ENCODE measurements at places on chromosomes 6 and 20. TPM values are rescaled to one million over a fixed set of nuclear protein-coding genes. Genes with fewer than 3 reads are reported as not detected.
A peak's percentile ranks its signal among the peaks of the same experiment; 100 is the strongest.

GRCh38 chr6:134619077-134619476, 301.2 kb upstream of the SGK1 start:
- DNase-seq, result no peak

- no peak for DNase-seq
Measured at GRCh38 chr20:49624317-49624716, 56.4 kb upstream of the PTGIS start.

DNA sequence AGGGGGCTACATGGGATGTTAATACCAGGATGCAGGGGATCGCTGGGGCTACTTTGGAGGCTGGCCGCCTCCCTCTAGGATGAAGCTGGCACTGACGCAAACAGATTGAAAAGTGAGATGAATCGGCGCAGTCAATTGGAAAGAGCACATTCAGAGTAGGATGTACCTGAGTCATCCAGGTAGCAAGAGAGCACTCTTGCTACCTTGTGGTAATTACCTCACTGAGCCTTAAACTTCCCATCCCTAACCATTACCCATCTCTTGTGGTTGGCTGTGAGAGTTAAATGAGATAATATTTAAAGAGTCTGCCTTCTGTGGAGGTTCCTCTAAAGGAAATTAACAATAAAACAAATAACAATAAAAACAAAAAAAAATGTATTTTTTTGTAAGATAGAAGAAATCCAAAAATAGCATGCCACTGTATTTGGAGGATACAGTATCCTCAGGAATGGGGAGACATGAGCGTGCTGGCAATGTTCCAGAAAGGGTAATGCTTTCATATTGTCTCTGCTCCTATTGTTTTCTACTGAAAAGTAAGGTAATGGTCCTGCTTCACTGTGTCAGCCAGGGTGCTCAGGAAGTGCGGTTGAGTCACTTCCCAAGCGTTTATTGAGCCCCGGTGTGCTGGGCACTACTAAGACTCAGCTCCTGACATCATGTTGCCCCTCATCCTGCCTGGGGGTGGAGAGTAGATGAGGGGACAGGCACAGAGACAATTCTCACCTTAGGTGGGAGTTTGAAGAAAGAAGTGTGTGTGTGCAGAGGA, 301.1 kb downstream of the EYA4 start:
- DNase-seq, result no peak

- DNase-seq, result no peak
Measured at GRCh38 chr6:89298680-89299465, 16.2 kb downstream of the GABRR2 start.

DNA sequence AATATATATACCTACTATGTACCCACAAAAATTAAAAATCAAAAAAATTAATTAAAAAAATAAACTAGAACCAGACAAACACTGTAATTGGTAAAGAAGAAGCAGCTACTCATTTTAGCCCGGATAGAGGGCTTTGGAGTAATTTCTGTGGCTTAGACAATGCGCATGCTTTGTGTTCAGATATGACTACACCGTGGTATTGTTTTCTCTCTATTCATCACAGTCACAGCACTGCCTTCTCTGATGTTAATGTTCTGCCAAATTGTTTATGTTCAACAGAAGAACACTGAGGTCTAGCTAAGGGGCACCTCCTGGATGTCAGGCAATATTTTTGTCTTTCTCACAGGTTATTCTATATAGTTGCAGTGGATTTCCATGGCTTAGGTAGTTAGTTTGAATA, 77.5 kb upstream of the GJE1 start:
- no peak for DNase-seq

GRCh38 chr6:135329851-135330803, 149.0 kb downstream of the MYB start:
- no peak for DNase-seq

- DNase-seq, result peak; percentile 51
Measured at GRCh38 chr6:166626177-166627032, 646 bp downstream of the RPS6KA2 start.

- no peak for DNase-seq
Measured at GRCh38 chr6:4085332-4085700, 6.4 kb upstream of the FAM217A start.

DNA sequence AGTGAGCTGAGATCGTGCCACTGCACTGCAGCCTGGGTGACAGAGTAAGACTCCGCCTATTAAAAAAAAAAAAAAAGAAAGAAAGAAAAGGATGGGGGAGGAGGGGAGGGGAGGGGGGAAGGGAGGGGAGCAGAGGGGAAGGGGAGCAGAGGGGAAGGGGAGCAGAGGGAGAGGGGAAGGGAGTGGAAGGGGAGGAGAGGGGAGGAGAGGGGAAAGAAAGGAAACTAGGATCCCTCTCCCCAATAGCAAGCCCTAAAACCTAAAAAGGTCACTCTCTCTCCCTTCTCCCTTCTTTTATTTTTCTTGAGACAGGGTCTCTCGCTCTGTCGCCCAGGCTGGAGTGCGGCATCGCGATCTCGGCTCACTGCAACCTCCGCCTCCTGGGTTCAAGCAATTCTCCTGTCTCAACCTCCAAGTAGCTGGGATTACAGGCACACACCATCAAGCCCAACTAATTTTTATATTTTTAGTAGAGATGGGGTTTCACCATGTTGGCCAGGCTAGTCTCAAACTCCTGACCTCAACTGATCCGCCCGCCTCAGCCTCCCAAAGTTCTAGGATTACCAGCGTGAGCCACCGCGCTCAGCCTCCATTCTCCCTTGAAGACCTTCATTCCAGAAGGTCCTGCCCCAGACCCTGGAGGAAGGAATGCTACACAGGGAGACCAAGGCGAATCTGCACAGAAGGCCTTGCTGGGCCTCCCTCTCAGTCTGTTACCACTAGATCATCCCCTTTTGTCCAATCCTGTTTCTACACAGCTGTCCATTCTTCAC, 45.8 kb upstream of the PIM1 start:
- DNase-seq, result no peak

GRCh38 chr6:101728388-101728787, 334.9 kb downstream of the GRIK2 start:
- DNase-seq, result no peak

DNA sequence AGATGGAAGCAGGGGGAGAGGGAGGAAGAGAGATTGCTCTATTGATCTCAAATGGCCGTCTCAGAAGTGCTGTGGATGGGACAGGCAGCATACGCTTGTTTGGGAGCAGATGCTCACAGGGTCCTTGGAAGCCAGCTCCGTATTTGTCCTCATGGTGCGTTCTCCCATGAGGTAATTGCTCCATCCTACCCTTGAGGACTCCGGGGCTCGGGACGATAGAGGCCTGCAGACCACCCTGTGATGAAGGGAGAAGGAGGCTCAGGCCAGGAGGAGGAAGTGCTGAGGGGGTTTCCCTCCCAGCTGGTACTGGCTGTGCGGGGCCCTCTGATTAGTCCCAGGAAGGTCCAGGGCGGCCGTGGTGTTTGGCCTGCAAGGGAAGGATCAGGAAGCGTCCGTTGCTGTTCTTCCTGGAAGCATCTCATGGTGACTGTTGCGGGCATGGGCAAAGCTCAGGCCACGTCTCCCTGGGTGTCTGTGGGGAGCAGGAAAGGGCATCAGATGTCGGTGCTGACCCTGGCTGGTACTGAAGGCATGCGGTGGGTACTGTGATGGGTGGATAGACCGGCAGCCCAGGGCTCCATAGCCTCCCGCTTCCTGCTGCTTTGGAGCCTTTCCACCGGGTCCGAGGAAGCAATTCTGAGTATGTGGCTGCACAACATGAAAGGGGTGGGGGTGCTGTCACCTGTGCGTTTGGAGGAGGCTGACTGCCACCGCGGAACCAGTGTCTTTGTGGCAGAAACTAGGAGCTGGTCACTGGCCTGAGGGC, 158.3 kb downstream of the SYCP2 start:
- DNase-seq, result no peak

- no peak for DNase-seq
Measured at GRCh38 chr6:153489479-153489878, 358.4 kb upstream of the RGS17 start.

DNA sequence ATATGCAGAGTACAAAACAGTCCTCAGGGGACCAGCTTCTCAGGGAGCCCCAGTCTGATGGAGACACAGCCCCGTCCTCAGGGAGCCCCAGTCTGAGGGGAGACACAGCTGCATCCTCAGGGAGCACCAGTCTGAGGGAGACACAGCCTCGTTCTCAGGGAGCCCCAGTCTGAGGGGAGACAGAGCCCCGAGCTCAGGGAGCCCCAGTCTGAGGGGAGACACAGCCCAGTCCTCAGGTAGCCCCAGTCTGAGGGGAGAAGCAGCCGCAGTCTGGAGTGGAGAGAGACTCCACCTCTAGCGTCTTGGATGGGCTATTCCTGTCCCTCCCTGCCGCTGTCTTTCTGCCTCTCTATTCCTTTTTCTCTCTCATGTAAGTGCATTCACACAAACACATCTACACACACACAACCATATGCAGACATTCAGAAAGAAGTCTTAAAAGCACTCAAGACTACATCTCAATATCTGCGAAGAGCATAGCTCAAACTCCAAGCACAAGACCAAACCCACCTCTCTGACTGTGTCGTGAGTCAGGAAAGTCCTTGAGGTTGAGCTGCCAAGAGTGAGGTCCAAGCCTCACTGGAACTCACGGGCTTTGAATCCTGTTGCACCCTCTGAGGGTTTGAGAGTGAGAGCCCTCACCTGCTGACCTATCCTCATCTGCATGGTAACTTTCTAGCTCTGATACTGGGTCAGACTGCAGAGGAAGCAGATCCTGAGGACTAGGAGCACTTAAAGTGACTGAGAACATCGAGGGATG, 53.1 kb upstream of the SAYSD1 start:
- no peak for DNase-seq

- no peak for DNase-seq
Measured at GRCh38 chr20:4901031-4901818, 100.1 kb downstream of the SLC23A2 start.

- DNase-seq, result no peak
Measured at GRCh38 chr6:79780881-79781280, 149.8 kb downstream of the SH3BGRL2 start.

DNA sequence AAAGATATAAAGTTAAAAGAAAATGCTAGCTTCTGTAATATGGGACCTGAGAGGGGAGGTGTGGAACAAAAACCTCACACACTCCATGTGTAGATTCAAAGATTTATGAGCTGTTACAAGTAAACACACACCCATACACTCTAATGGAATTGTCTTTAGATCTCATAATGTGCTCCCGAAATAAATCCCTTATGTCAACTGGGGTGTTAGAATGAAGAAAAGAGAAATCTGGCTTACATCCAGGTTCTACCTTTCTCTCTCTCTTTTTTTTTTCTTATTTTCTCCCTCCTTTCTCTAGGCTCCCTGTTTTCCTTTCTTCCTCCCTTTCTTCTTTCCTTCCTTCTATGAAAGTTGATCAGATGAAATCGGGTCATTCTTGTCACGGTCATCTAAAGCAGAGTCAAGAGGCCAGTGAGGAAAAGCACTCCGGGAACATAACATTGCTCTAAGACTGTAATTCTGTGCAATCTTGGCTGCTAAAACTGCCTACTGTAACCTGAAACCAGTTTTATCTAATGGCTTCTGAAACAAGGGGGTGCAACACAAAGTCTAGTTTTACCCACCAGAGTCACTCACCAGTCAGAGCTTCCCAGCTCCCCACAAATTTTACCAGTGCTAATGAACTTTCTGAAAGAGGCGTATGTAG, 68.3 kb upstream of the BTBD3 start:
- no peak for DNase-seq

GRCh38 chr6:152268846-152269442, 368.2 kb downstream of the SYNE1 start:
- DNase-seq, result no peak

DNA sequence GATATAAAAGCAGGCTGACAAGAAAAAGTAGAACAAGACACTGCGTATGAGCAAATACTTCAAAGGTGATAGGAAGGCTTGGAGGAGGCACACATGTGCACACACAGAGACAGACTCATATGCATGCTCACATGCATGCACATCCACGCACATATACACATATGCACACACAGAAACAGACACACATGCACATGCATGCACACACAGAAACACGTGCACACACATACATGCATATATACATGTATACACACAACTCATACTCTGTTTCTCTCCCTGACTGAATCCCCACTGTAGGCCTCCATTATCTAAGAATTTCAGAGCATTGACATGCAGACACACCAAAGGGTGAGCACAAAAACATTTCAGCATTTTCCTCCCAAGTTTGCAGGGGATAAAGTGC, 43.7 kb downstream of the VGLL2 start:
- no peak for DNase-seq

- DNase-seq, result no peak
Measured at GRCh38 chr6:6942831-6943230, 164.9 kb upstream of the RREB1 start.

GRCh38 chr20:51767867-51768758, at the start of gene ATP9A:
ATP9A (minus strand) TSS chr20:51768390; CDS start chr20:51768369, 21 bp downstream.
- DNase-seq, result peak; percentile 19

GRCh38 chr6:72643214-72643613, 21.4 kb downstream of the KCNQ5 start:
- DNase-seq, result no peak

GRCh38 chr6:163730246-163731210, 316.0 kb downstream of the QKI start:
- no peak for DNase-seq

DNA sequence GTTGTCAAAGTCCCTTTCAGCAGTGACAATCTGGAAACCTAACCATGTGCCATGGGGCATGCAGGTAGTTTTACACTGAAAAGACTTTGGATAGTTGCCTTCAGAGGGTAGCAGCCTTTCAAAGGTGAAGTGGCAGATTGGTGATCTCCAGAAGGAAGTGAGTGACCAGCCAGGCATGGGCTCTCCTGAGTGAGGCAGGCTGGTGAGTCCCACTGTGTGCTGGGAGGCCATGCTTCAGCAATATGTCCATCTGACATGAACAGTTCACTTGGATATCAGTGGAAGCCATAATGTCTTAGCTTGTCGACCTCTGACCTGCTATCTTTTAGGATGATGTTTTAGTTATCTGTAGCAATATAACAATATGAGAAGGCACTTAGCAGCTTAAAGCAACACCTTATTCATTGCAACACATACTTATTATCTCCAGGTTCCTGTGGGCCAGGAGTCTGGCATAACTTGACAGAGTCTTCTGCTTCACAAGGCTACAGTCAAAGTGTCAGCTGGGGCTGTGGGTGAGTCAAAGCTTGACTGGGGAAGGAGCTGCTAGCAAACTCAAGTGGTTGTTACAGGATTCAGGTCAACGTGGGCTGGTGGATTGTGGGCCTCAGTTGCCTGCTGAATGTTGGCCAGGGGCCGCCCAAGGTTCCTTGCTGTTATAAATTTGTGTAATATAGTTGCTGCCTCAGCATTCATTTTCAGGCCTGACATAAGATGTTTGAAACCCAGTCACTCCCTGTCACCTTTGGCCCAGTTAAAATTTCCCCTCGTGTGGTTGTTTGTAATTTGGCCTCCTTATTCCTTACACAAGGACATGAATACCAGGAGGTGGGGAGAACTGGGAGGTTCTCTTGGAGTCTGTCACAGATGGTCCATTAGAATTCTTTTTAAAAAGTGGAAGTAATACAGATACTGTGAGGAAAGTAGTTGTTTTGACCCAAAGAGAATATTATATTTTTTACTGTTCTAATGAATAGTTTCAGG, 100.2 kb downstream of the UST start:
- no peak for DNase-seq

The PRIM2 gene
- 26.2 TPM for total RNA-seq

The LTB gene
- total RNA-seq, result not detected

The AMD1 gene
- 75.2 TPM for total RNA-seq

The LY6G6C gene
- total RNA-seq, result 1.3 TPM

The SLC12A5 gene
- 8.8 TPM for total RNA-seq

The TNFRSF6B gene
- total RNA-seq, result not detected

The EPM2A gene
- 14.7 TPM for total RNA-seq

The HCRTR2 gene
- not detected for total RNA-seq

The TBXT gene
- total RNA-seq, result not detected

The PFDN6 gene
- total RNA-seq, result 46.1 TPM

The DDO gene
- total RNA-seq, result not detected

The LY6G6D gene
- total RNA-seq, result not detected
